Glutamatergic neuron (in vitro differentiated cells): ENCODE measurements at places on chromosomes 12 and 14.

DNA sequence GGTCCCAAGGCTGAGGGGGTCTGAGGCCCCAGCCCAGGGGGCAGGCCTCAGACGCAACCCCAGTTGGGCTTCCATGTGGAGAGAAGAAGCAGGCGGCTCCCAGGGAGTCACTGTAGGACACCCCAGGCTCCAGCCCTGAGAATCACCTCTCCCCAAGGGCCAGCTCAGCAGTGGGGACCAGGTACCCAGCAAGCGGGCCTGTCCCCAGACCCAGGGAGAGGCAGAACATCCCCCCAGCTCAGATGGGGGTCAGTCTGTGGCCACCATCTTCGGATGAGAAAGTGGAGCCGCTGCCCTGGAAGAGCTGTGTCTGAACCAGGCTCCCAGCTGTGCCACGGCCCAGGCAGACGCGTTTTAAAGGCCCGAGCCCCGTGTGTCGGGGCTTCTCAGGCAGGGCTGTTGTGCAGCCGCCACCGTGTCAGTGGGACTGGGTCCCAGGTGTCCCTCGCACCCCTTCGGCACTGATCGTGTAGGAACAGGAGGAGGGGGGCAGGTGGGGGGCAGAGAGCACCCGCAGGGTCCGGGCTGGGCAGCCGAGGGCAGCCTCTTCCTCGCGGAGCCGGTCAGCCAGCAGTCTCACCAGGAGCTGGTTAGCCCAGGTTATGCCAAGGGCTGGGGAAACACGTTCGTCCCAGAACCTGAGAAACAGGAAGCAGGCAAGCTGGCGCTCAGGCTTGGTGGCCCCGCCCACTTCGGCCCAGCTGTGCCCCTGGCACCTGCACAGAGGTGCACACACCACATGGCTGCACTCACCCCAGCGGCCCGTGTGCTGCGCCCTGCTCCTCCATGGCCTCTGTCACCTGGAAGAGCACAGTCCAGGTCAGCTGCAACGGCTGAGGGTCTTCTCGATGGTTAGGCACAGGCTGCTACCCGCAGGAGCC is 16.6 kb downstream of the XRCC3 start:
- no peak for DNase-seq

DNA sequence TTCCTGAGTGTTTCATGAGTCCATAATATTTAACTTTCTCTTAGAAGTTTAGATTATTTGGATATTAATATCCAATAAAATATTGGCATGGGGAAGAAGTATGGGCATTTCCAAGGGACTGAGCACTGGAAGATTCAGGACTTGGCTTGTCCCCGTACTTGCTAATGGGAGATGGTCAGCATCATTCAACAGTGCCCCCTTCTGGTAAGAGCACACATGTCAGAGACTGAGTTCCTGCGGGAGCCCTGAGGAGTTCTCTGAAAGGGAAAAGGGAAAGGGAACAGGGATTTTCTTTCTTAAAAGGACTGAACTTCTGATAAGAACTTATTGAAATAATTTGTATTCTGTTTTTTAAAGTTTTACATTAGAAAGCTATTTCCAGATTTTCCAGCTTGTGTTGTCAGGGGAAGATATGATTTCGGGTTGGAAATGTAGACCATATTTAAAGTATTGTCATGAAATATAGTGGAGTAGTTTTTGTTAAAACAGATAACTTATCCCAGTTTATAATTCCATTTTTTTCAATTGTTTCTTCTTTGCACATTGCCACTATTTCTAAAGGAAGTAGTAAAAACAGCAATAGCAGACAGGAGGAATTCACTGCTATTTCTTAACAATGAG is 59.8 kb upstream of the C12orf71 start:
- peak; percentile 63 for DNase-seq

DNA sequence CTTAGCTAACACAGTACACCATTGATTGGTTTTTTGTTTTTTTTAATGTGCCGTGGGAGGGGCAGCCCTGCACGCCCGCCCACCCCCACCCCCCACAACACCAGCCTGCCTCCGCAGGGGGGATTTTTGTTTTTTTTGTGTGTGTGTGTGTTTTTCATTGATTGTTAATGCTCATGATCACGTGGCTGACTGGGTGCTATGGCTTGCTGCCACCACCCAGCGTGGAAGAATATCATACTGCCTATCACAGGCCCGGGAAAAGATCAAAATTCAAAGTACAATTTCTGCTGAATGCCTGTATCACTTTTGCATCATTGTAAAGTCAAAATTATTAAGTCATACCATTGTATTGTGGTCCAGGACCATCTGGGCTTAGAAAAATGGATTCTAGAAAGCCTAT is 8.3 kb downstream of the RESF1 start:
- no peak for DNase-seq

DNA sequence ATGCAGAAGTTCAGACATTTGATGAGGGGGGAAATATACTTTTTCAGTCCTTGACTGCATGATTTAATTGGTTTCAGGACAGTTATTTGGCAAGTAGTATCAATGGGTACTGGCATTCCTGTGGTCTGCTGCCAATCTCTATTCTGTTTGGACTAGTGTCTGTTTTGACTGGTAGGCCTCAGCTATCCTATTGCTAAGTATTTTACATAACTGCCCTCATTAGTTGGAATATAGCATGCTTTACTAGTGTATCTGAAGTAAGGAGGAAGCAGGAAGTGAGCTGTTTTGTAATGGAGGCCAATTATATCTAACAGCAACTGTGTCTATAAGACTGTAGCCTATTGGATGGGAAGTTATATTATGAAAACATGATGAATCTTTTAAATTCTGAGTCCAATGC is 104.3 kb downstream of the FLRT2 start:
- no peak for DNase-seq
